Neural progenitor cell (in vitro differentiated cells): ENCODE measurements at places on chromosomes 2 and 18.

DNA sequence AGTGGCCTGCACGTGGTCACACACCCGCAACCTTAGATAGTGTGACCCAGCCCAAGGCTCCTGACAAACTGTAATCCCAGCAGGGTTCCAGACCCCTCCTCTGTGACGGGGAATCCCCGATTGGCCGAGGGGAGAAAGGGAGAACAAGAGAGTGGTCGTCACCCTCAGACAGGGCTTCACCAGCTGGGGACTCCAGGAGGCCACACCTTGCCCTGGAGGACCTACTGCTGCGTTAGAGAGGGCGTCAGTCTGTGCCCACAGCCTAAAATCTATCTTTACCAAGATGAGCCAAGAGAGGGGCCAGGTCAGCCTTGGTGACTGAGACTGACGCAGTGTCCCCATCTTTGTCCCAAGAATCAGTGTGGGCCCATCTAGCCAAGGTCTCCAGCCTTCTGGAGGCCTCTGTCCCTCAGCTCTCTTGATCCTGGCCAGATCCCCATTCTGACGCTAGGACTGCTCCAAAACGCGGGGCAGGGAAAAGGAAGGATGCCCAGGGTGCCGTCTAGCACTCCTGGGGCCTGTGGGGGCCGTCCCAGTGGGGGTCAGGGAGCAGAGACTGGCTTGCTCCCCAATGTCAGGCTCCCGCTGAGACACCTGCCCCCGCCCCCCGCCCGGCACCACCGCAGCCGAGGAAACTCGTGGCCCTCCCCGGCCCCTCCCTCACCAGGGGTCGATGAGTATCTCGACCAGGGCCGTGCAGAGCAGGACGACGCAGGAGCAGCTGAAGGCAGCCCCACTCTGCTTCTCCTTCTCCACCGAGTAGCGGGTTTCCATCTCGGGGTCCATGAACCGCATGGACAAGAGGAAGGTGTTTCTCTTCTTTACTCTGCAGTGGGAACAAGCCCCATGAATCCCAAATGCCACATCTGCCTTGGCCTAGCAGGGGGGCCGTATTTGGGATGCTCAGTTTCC lies 40.9 kb downstream of the CENPO start:
- H3K4me1 ChIP-seq, result peaks cover 23% of the 10 kb centered on the region
- no peak for DNase-seq
- no peak overlapping the region for H3K27ac ChIP-seq

GRCh38 chr2:219627103-219628100 lies at the start of gene SLC4A3:
Gene SLC4A3, plus strand, starts transcription at chr2:219627630. Its CDS starts 363 bp downstream, at chr2:219627993.
- peak; percentile 86 for DNase-seq
- peaks cover 48% of the 10 kb centered on the region for H3K27me3 ChIP-seq
- H3K27ac ChIP-seq, result no peak within 1 kb of the TSS

DNA sequence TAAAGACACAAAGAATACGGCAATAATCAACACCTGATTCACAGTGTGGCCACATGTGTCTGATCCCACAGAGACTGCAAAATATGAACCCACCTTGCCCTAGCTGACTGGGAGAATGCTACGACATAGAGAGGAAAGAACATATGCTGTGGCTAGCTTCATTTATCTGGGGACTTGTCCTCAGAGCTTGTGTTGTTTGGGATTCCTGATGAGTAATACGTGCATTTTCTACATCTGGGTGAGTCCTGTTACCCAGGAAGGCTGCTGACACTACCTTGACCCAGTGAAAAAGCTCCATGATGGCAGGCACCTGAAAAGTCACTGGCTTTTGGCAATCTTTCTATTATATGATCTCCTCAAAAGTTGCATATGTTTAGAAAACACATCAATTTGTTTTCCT lies 427.7 kb upstream of the LYPD1 start:
- H3K27me3 ChIP-seq, result no peaks in the 10 kb centered on the region
- H3K36me3 ChIP-seq, result no peaks in the 10 kb centered on the region
- H3K4me3 ChIP-seq, result no peak overlapping the region
- H3K27ac ChIP-seq, result no peak overlapping the region
- H3K4me1 ChIP-seq, result no peaks in the 10 kb centered on the region
- no peak for DNase-seq

GRCh38 chr2:112812318-112813267 lies 24.0 kb downstream of the IL1B start:
- H3K36me3 ChIP-seq, result no peaks in the 10 kb centered on the region
- no peaks in the 10 kb centered on the region for H3K4me1 ChIP-seq
- no peak overlapping the region for H3K4me3 ChIP-seq
- no peaks in the 10 kb centered on the region for H3K27me3 ChIP-seq
- no peak overlapping the region for H3K27ac ChIP-seq
- no peak for DNase-seq
